NCI-H748 treated with DMSO at 0.1 percent for 48 hours (cell line): ENCODE measurements at places on chromosomes 2 and 18.

GRCh38 chr2:136423516-136423996 lies 305.6 kb upstream of the CXCR4 start:
- DNase-seq = peak; percentile 45

DNA sequence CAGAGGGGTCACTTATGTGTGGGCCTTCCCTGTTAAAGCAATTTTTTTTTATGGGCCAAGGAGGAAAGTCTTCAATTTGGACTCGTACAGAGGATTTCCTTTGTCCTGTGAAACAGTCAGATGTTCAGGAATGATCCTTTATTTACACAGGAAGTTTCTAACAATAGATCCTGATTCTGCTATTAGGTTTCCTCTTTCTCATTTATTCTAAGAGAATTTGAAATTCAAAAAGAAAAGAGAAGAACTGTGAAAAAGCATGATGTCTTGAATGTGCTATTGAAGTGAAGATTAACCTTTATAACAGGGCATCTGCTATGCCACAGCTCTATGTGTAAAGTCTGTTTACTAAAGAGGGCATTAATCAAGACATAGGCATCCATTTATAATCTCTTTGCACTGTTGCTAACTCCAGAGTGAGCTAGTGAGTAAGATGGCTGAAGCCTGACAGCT lies 105.3 kb upstream of the FAM98A start:
- no peak for DNase-seq

GRCh38 chr2:151287513-151288250 lies 1.8 kb downstream of the NMI start:
- peak; percentile 10 for DNase-seq

DNA sequence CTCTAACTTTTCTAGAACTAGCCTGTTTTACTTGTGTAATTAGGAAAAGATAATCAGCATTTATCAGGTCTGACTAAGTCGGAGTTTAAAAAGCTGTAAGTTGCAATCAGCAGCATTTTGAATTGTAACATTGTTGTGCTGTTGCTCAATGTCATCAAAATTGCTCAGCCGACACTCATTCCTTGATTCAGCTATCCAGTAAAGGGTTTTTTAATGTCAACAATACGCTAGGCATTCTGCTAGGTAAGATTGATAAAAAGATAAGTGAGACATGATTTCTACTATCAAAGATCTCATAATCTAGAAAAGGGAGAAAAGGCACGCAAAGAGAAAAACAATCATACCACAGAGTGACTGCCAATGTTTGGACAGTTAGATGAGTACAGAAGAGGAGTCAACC lies 327.1 kb upstream of the CDH2 start:
- DNase-seq = no peak

GRCh38 chr2:141301551-141301950 lies 829.3 kb downstream of the LRP1B start:
- peak; percentile 24 for DNase-seq

DNA sequence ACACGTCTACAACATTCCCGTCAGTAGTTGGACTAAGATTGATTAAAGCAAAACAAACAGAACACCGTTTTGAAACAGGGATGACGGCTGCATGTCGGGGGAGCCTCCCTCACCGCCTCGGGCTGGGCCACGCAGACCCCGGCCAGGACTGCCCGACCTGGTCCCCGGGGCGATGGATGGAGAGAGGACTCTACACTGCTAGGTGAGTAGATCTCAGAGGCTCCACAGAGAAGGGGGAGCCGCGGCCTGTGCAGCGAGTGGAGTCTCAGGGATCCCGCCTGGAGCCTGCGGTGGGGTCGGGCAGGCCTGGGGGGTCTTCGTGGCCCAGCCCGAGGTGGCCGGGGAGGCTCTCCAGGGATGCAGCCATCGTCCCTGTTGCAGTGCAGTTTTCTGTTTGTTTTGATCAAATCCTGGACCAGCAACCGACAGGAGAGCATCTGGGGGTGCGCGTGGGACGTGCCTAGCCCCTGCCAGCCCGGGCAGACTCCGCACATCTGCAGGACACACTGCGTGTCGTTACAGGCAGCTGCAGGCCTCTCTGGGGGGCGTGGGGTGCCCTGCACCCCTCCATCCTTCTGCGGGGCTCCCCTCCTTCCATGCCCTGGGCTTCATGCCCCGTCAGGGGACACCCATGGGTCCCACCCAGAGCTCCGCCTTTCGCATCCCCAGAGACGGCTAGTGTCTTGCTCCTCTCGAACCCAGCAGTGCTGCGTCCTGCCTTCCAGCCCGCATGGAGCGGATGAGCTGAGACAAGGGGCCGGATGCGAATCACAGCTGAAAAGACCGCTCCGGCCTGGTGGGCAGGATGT lies 143.6 kb downstream of the RTP5 start:
- no peak for DNase-seq

GRCh38 chr18:48781988-48782363 lies 168.8 kb downstream of the SMAD7 start:
- no peak for DNase-seq

DNA sequence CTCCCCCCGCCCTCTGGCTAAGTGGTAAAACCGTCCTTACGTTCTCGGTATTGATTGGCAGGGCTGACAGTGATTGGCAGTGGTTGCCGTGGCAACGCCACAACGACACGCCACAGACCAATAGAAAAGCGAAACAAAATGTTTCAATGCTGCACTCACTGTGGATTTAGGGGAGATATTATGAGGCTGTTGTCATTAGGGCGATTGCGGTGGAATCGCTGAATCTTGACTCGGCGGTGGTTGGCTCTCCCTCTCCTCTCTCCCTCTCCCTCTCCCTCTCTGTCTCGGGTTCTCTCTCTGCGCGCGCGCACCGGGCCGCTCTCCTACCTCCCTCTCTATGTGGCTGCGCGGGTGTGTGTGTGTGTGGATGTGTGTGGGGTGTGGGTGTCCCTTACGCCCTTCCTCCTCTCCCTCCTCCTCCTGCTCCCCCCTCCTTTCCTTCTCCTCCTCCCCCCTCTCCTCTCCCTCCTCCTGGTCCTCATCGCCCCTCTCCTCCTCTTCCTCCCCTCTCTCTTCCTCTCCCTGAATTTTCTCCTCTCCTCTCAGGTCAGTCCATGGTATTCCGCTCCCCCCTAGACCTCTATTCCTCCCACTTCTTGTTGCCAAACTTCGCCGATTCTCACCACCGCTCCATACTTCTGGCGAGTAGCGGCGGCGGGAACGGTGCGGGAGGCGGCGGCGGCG lies at the start of gene SIX3:
Gene SIX3, plus strand, starts transcription at position 152 of the 684 bp plus-strand sequence. Its CDS starts 403 bp downstream, at position 555.
- DNase-seq = peak; percentile 87

DNA sequence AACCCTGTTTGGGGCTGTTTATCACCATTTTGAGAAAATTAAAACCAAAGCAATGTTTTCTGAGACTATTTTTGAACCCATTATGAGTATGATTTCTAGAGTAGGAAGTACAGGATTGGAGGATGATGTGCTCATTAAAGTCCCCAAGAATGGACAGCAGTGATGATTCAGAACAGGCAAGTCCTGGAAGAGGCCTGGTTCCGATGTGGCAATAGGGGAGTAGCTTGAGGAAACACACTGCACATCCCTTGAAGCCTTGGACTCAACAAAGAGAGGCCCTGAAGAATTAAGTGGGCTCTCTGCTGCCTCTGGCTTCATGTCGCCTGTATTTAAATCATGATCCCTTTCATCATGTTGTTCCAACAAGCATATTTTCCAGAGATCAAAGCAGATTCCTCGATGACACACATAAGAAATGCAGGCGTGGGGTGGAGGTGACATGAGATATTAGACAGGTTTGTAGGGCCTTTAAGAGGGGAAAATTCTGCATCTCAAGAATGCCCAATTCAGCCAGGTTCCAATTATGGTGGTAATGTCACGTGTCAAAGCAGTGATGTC lies 242.2 kb downstream of the FHOD3 start:
- DNase-seq = no peak

DNA sequence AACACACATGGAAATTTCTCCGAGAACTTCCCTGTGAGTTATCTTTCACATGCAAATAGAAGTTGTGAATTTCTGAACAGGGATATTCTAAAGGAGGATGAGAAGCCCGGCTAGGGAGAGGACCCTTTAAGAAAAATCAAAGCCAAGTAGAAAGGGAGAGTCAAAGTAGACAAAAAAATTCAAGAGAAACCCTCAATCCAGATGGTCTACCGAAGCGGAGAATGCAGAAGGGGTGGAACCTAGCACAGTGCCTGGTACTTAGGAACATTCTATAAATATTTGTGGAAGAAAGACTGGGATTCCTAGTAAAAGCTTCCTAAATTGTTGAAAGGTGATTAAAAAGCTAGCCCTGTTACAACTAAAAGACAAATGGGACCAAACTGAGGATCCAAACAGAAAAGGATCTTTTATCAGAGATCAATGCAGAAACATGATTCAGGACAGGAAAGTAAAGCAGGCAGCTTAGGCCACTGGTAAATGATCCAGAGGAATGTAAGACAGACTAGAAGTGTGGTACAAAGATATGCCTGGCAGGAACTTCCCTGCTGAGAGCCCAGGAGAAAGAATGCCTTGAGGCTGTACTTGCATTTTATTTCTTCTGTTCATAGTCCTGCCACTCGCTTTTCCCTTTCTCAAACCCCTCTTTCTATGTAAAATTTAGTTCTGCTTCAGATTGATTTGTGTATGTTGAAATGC lies 19.5 kb upstream of the GLS start:
- no peak for DNase-seq

GRCh38 chr2:199988151-199988550 lies 32.8 kb downstream of the MAIP1 start:
- no peak for DNase-seq

DNA sequence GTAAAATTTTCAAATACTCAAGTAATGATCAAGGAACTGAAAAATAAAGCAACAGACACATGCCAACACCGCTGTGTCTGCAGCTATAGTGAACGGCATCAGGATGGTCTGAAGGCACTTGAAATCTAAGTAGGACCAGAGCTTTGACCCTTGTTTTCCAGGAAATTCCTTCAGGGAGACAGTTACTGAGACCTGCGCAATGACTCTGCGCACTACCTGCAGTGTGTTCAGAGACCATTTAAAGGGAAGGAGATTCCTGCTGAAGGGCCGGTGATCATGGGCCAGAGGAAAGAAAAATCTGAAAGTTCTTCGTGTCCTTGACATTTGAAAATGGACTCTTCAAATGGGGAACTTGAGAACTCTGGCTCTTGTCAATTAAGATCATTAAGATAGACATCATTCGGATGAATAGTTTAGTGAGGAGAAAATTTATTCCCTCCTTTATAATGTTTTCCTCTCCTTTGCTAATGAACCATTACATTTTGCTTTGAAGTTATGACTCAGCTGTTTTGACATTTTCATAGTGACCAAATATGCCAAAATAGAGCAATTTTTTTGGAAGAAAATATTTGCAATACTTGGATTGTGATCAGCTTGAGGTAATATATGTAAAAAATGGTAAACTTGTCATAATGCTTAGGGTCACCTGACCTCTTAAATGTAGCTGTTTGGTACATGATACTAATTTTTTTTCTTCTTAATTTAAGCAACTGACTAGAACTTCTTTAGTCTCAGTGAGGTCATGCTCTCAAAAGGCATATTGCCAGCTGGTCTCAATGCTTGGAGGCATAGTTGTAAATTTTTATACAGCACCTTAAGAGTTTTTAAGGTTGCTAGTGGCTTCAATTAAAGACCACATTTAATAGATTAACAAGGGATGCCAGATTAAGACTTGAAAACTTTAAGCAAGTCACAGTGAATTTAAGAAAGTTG lies 329.3 kb downstream of the ARHGAP15 start:
- no peak for DNase-seq

DNA sequence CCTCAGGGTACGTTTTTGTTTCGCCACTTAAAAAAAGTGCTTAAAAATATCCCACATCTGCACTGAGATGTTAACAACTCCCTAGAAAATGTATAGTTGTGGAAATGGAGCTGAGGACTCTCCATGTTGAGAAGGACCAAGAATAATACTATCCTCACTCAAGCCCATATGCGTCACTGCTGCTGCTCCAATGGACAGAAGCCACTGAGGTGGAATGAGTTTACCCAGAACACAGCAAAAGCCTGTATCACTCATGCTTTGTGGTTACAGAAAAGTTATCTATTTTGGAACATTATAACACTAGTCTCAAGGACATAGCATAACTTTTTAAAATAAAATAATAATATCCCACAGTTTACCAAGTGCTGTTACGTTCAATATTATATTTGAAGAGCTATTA lies 31.9 kb downstream of the DSC3 start:
- no peak for DNase-seq
